ENCODE measurements at places on chromosomes 1 and 21. TPM values are rescaled to one million over a fixed set of nuclear protein-coding genes. Genes with fewer than 3 reads are reported as not detected.

DNA sequence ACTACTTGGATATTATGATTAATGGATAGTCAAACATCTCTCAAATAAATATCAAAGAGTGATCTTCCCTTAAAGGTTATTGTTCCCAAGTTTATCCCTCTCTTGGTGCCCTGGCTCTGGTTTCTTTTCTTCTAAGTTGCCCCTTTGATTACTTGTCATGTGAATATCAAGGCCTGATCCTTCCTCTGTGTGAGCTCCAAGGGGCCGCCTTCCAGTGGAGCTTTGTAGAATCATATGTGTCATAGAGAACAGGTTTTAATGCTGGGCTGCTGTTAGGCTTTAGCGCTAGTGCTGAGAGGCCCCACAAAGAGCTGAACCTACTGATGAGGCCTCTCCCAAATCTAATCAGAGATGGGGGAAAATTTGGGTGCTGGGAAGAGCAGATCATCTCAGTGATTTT is 25.5 kb downstream of the UCK2 start:
- no peak overlapping the region for H3K4me3 ChIP-seq
- no peak for DNase-seq
- no peak overlapping the region for H3K27ac ChIP-seq
- H3K27me3 ChIP-seq, result no peaks in the 10 kb centered on the region
- peaks cover 3% of the 10 kb centered on the region for H3K4me1 ChIP-seq

DNA sequence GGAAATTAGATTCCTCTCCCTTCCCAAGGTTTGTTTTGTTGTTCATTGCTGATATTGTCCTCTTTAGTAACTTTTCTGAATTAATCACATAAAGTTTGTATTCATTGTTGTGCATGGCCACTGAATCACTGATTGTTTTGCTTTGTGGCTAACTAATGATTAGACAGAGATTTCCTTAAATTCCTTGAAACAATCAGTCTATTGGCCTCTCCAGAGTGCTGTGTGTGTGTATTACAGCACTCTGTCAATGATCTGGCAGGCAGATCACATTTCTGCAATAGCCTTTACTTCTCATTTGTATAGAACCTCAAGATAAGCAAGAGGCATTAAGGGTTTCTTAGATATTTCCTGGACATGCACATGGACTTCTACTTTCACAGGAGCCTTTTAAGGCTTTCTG is 78.6 kb downstream of the DUSP10 start:
- DNase-seq, result no peak
- H3K4me3 ChIP-seq, result no peak overlapping the region
- H3K27me3 ChIP-seq, result no peaks in the 10 kb centered on the region
- no peaks in the 10 kb centered on the region for H3K4me1 ChIP-seq
- no peaks in the 10 kb centered on the region for H3K36me3 ChIP-seq

DNA sequence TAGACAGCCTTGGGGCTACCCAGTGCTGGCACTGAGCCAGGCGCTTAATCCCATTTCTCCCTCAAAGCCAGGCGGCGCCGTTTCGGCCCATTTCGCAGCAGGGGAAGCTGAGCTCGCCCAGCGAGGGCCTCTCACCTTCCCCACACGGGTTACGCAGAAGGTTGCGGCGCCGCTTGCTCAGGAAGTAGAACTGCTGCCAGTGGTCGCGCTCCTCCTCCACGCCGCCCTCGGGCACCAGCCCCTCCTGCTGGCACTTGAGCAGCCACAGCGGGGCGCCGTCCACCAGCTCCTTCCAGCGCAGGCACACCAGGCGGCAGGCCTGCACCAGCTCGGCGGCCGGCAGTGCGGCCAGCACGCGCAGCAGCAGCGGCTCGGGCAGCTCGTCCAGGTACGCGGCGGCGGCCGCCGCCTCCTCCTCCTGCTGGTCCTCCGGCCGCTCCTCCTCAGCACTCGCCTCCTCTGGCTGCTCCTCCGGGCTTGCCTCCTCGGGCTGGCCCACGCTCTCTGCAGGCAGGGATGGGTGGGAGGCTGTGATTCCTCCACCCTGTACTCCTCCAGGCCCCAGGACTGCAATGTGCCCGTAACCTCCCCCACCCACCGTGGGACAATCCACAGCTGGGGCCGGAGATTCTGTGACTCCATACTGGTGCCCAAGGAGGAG is 3.8 kb downstream of the FBXO2 start:
- H3K4me1 ChIP-seq, result peaks cover 29% of the 10 kb centered on the region
- no peaks in the 10 kb centered on the region for H3K27me3 ChIP-seq
- H3K4me3 ChIP-seq, result no peak overlapping the region
- peak; percentile 73 for DNase-seq
- H3K27ac ChIP-seq, result no peak overlapping the region

COX20 gene
- 77.7 TPM for total RNA-seq

ADGRL4 gene
- total RNA-seq, result 26.5 TPM

PCSK9 gene
- total RNA-seq, result not detected
